ENCODE measurements at places on chromosomes 16 and 17.

GRCh38 chr17:72423286-72423589 is 302.4 kb downstream of the SOX9 start:
- DNase-seq, result no peak

GRCh38 chr16:21075252-21075651 is 75.4 kb downstream of the DNAH3 start:
- DNase-seq, result no peak

DNA sequence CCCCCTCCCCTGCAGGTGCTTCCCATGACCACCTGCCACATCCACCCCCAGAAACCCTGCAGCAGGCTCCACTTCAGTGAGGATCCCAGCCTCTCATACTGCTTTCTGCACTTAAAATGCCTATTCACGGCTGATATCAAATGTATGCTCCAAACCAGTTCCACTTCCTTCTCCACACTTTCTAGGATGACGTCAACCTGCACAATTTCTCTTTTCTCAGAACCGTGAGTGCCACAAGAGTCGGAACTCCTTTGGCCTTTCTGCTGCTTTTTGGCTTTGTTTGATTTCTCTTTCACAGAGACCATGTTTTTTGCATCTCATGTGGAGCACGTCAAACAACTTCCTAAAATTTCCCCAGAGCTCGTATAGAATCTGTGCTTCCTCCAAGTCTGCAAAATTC is 378.8 kb upstream of the TNRC6C start:
- no peak for DNase-seq

GRCh38 chr17:78238823-78239488 is 7.5 kb downstream of the TMEM235 start:
- DNase-seq, result no peak

DNA sequence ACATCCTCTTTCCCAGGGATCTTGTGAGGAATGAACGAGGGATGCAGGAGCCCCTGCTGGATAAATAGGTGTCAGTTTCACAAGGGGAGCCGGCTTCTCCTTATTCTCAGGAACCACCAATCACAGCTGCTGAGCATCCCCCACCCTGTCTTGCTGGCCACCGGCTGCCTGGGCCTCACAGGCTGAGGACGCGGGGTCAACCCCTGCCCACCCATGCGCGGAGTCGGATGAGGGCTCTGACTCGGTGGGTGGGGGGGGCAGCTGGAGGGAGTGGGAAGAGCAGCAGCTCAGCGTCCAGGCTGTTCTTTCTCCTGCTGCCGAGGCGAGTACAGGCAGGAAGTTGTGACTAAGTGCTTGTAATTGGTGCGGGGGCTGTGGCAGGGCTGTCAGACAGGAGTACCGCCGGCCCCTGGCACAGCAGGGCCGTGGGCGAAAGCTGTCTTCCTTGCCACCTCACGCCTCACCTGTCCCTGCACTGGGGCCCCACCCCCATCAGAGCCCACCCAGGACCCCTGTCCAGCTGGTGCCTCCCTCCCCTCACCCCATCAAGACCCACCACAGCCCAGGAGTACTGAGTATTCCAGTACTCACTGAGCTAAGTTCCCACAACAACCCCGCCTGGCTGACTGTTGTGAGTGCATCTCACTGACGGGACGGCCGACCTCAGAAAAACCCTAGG is 11.0 kb upstream of the DPEP1 start:
- peak; percentile 67 for DNase-seq

DNA sequence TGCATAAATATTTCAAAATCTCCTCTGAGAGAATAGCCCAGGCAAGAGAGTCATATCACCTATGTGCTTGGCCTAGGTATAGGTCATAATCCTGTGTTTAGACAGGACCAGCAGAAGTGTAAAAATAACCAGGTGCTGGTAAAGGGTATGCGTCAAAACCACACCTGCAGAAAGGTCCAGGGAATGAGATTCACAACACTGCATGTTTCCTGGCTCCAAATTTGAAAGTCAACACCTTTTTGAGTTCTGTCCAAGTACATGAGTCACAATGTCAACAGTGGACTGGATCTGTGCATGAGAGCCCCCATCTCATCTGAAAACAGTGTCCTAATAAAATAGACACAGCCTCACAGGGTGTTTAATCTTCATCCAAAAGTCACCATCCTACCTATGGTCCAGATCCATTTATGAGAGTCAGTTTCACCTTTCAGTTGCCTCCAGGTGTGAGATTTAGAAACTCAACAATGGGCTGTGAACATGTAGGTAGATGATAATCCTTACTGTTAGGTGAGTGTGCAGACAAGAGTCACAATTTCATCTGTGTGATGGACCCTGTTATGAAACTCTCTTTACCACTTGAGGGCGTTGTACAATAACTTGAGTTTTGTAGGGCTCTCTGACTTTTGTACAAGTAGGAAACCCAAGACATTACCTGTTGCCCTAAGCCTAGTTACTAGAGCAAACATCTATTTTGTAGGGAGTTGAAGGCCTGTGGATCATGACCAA is 2100.7 kb downstream of the TP53TG3F start:
- no peak for DNase-seq

GRCh38 chr16:84631153-84631466 is 13.2 kb upstream of the COTL1 start:
- no peak for DNase-seq

- DNase-seq, result no peak
These were observed 81.3 kb downstream of the COX10 start for GRCh38 chr17:14150619-14151018.

GRCh38 chr16:81883235-81883634 is 104.1 kb downstream of the PLCG2 start:
- no peak for DNase-seq

- DNase-seq, result no peak
These were observed 788 bp downstream of the METTL22 start for GRCh38 chr16:8622315-8622656.

DNA sequence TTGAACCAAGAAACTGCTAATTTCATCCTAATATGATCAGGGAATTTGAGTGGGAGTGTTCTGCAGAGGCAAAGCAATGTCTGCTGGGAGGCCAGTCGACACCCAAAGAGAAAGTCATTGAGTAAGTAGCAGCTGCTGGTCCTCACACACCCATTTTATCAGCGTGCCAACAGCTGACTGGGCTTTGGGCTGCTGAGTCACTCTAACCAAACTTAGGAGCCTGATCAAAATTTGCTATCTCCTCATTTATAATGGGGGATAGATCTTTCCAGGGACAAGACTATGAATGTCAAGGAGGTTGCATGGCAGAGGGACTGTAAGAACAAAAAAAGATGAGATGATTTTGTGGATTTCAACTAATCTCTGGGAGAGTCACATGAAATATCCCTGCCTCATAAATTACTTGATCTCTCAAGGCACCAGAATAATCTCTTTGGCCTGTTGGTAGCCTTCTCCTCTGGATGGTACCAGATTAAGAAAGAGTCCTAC is 32.9 kb downstream of the CPSF4L start:
- peak; percentile 43 for DNase-seq

DNA sequence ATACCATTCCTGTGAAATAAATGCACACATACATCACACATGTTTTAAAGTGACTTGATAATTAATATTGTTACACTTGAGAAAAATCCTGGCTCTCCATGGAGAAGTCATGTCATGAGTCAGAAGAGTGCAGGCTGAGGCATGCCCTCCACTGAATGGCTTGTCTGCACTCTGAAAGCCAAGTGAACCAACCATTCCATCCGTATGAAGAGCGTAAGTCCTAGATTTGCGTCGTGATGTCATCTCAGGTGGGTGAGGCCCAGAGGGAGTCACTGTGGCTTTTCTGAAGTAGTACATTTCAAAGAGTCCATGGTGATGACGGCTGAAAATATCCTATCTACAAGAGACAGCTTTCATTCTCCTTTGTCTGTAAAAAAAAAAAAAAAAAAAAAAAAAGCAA is 83.5 kb upstream of the IRX5 start:
- DNase-seq, result peak; percentile 4

- DNase-seq, result no peak
These were observed 82.9 kb upstream of the CHMP6 start for GRCh38 chr17:80908776-80909175.

DNA sequence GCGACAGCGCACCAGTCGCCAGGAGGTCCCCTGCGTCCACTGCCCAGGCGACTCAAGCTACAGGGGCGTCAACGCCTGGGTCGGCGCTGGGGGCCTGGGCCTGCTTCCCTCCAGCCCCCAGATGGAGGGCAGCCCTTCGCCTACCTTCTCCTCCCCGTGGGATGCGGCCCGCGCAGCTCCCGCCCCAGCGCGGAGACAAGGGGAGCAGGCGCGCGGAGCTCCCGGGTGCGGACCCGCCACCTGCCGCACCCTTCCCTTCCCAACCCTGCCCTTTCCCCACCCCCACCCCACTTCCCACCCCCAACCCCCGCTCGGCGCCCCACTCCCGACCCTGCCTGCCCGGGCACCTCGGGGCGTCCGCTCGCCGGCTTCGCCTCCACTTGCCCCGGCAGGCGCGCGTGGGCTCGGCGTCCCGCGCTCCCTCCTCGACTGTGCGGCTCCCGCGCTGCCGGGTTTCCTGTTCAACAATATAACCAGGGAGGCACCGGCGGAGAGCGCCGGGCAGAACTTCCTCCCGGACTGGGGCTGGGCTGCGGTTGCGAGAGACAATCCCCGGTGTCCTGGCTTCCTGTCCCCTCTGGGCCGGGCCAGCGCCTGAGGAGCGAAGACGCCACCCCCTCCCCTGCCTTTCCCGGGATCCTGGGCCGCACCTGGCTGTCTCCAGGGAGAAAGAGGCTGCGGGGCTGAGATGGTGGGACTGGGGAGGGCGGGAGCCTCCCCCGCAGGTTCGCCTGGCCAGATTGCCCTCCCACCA is at the start of gene ARHGAP27:
TSS of gene ARHGAP27 (minus strand) at position 466 of the 754 bp plus-strand sequence. CDS start 2,591 bp downstream, outside the sequence.
- DNase-seq, result peak; percentile 70

DNA sequence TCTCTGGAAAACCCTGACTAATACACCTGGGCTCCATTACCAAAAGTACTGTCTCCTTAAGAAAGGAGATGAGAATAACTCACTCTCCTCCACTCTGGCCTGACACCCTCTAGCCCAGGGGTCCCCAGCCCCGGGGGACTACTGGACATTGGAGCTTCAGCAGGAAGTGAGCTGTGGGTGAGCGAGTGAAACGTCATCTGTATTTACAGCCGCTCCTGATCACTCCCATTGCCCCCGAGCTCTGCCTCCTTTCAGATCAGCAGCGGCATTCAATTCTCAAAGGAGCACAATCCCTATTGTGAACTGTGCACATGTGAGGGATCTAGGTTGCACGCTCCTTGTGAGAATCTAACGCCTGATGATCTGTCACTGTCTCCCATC is 126.3 kb upstream of the TNRC6C start:
- DNase-seq, result no peak

- peak; percentile 64 for DNase-seq
These were observed 25.5 kb downstream of the COPZ2 start for GRCh38 chr17:48012151-48012520.

- DNase-seq, result no peak
These were observed 159.2 kb downstream of the XYLT1 start for GRCh38 chr16:17311333-17312093.

DNA sequence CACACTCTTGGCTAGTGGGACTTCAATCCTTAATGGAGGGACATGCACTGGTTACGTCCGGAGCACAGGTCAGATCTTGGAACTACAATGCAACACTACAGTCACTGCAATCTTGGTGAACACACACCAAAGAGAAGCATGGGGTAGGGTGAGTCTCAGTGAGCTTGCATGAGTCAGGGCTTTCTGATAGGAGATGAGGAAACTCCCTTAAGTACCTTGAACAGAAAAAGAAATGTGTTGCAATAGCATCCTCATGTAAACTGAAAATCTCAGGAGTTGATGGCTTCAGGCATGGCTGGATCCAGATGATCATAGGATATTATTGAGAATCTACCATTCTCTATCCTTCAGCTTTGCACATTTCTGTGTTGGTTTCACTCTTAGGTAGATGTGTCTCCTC is 54.1 kb downstream of the CES1 start:
- DNase-seq, result no peak

- peak; percentile 12 for DNase-seq
These were observed 14.4 kb downstream of the GUCY2D start for GRCh38 chr17:8016632-8017424.

DNA sequence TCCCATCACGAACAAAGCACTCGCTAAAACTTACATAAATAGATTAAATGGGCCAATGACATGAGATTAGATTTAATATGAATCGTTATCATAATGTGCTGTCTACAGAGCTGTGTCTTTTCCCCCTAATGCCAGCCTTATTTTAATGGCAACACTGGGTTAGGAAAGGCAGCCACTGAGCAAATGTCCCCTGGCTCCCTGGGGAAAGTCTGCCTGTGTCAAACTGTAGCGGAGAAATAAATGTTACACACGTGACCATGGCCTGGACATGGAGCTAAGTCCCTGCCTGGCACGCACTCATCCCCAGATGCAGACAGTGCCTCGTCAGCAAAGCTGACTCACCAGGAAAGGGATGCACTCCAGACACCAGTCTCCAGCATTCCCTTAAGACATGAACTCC is 61.3 kb upstream of the SDK2 start:
- no peak for DNase-seq

DNA sequence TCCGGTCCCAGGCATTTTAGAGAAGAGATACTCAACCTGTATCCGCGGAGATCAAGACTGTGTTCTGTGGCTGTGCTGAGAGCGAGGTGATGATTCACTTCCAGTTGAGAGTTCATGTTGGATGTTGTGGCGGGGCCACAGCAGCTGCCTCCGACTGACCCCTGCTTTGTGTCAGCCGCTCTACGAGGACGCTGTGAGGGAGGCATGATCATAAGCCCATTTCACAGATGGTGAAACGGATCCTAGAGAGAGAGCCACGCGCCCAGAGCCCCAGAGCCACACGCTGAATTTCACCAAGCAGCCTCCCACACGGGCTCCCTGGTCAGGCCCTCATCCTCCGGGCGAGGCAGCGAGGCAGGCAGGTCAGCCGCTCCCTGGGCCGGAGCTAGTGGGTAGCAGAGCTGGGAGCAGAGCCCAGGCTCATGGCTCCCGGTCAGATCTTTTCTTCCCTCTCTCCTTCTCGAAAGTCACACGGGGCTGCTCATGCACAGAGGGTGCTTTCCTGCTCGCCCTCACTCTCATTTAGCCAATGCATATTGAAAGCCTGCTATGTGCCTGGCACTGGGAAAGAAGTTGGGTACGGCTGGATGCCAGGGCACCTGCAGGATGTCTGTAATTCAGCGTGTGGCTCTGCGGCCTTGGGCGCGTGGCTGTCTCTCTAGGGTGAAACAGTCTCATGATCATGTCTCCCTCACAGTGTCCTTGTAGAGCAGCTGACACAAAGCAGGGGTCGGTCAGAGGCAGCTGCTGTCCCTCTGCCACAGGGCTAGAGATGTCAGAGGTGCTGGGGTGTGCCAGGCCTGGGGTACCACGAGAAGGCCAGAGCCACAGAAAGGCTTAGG is 155.6 kb upstream of the CHMP6 start:
- DNase-seq, result no peak
